ENCODE measurements at places on chromosomes 16 and 17. TPM values are rescaled to one million over a fixed set of nuclear protein-coding genes. Genes with fewer than 3 reads are reported as not detected.

Gene PTX4
- total RNA-seq: not detected

Gene CAPNS2
- not detected for total RNA-seq

Gene KAT7
- 26.6 TPM for total RNA-seq

Gene PRMT7
- 41.5 TPM for total RNA-seq

Gene NATD1
- total RNA-seq: 0.88 TPM

Gene WSCD1
- total RNA-seq: 0.67 TPM

Gene SCARF1
- total RNA-seq: 2.5 TPM

Gene AGRP
- total RNA-seq: not detected

Gene BPTF
- 19.5 TPM for total RNA-seq

Gene ATP2C2
- total RNA-seq: not detected

Gene KRT39
- not detected for total RNA-seq

Gene SOX9
- 24.9 TPM for total RNA-seq

Gene CACNB1
- 5.2 TPM for total RNA-seq

Gene MYADML2
- not detected for total RNA-seq

Gene TP53
- 47.7 TPM for total RNA-seq

Gene FBXL19
- 61.1 TPM for total RNA-seq

Gene CD19
- total RNA-seq: not detected

Gene FBXL16
- 2.0 TPM for total RNA-seq

Gene SECTM1
- not detected for total RNA-seq

Gene TAT
- total RNA-seq: not detected

Gene RAB40C
- 12.9 TPM for total RNA-seq

Gene DPEP2NB
- not detected for total RNA-seq

Gene SCN4A
- not detected for total RNA-seq
